Tongue (tissue), 3 donors: ENCODE measurements at places on chromosomes 5 and 9. TPM values are rescaled to one million over a fixed set of nuclear protein-coding genes. Genes with fewer than 3 reads are reported as not detected.

The CDKN2B-AS1 gene
- total RNA-seq: not detected

The C5orf52 gene
- total RNA-seq: not detected

The BARHL1 gene
- not detected for total RNA-seq

The CRAT gene
- 51.5 TPM for total RNA-seq

The KIF27 gene
- total RNA-seq: 12.5 TPM

The IFNA2 gene
- total RNA-seq: not detected

The MPDZ gene
- total RNA-seq: 86.0 TPM

The S100Z gene
- 2.1 TPM for total RNA-seq

The WDR70 gene
- 48.6 TPM for total RNA-seq

The IL3 gene
- not detected for total RNA-seq

The IRX4 gene
- total RNA-seq: 2.5 TPM

The LCN12 gene
- total RNA-seq: 0.82 TPM

The CDO1 gene
- total RNA-seq: 16.8 TPM

The RASEF gene
- 5.5 TPM for total RNA-seq
